Psoas muscle (tissue), 8 donors: ENCODE measurements at places on chromosomes 3 and 15.

DNA sequence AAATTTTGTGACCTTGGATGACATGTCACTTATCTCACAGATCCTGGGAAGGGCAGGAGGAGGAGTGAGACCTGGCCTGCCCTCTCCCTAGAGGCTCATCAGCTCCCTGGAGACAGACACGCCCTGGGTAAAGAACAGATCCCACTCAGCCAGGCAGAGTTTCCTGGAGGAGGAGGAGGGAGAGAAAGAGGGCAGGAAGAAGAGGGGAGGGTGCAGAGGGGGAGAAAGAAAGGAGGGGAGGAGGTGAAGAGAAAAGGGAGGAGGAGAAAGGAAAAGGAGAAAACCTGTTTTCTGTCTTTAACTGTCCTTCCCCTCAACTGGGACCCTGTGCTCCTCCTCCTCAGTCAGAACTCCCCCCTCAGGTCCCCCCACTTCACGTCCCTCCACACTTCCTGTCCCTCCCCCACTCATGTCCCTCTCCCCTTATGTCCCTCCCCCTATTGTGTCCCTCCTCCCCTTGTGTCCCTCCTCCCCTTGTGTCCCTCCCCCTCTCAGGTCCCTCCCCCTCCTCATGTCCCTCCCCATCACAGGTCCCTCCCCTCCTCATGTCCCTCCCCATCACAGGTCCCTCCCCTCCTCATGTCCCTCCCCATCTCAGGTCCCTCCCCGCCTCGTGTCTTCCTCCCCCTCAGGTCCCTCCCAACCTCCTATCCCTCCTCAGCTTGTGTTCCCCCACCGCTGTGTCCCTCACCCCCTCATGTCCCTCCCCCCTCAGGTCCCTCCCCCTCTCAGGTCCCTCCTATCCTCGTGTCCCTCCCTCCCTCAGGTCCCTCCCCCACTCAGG is 52.3 kb upstream of the CGNL1 start:
- DNase-seq, result no peak

- no peak for DNase-seq
Observed at GRCh38 chr3:71659864-71660591, 65.2 kb downstream of the EIF4E3 start.

GRCh38 chr3:134965865-134966481 is 170.9 kb downstream of the EPHB1 start:
- no peak for DNase-seq

- DNase-seq, result no peak
Observed at GRCh38 chr15:81400640-81401236, 26.7 kb upstream of the TMC3 start.

- no peak for DNase-seq
Observed at GRCh38 chr15:56532721-56533460, 68.0 kb upstream of the MNS1 start.

GRCh38 chr3:191253089-191253799 is 54.2 kb downstream of the OSTN start:
- no peak for DNase-seq

GRCh38 chr3:122727766-122728165 is 47.1 kb downstream of the PARP14 start:
- DNase-seq, result no peak

- DNase-seq, result no peak
Observed at GRCh38 chr3:24843955-24844354, 349.3 kb upstream of the THRB start.

GRCh38 chr15:78055919-78056713 is 21.4 kb downstream of the TBC1D2B start:
- no peak for DNase-seq

DNA sequence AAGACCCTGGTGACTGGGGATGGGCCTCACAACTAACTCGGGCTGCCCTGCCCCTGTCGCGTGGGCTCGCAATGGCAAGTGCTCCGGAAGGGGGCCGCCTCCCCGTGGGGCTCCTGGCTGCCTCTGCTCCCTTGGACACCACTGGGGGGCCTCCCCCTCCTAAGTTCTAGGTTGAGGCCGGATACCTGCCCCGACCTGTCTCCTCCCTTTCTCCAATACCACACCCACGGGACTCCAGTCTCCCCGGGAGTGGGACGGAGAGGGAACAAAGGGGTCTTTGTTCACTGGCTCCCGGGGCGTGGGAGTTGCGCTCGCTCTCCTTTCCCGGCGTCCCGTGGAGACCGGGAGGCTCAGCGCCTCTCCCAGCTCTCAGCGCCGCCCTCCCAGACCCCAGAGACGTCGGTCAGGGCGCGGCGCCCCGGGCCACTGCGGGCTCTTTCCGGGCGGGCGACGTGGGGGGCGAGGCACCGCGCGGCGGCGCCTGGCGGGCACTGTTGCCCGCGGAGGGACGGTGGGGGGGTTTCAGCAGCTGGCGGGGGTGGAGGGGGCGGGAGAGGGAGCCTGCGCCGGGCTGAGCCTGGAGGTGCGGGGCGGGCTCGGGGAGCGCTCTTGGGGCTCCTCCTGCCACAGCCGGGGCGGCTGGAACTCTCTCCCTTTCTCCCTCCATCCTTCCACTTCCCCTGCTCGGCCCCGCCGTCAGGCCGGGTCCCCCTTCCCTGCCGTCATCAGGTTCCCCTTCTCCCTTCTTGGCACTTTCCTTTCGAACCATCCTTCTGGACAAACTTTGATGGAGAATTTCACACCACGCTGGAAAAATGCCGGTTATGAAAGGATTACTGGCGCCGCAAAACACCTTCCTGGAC is at the start of gene KCNH8:
Gene KCNH8, plus strand, starts transcription at position 606 of the 863 bp plus-strand sequence. Its CDS starts 210 bp downstream, at position 816.
- DNase-seq, result no peak

DNA sequence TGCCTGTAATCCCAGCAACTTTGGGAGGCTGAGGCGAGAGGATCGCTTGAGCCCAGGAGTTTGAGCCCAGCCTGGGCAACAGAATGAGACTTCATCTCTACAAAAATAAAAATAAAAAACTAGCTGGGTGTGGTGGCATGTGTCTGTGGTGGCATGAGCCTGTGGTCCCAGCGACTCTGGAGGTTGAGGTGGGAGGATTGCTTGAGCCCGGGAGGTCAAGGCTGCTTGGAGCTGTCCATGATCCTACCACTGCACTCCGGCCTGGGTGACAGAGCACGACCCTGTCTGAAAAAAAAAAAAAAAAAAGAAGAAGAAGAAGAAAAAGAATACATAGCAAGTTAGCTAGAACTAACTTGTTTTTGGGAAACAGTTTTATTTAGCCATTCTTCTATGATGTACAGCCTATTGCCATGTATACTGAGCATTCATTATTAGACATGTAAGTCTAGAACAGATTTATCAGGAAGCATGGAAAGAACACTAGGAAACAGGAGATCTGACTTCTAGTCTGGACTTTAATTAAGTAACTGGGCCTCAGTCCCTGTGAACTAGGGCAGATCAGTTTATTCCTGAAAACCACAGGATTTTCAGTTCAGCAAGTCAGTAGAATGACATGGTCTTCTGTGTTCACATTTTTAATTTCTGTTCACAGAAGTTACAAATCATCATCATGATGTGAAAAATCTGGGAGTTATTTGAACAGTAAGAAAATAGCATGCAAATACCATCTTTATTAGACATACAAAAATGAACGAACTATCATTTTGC is 65.5 kb downstream of the KAT2B start:
- DNase-seq, result no peak

- DNase-seq, result no peak
Observed at GRCh38 chr3:104040896-104041295, 1325.8 kb upstream of the ALCAM start.

DNA sequence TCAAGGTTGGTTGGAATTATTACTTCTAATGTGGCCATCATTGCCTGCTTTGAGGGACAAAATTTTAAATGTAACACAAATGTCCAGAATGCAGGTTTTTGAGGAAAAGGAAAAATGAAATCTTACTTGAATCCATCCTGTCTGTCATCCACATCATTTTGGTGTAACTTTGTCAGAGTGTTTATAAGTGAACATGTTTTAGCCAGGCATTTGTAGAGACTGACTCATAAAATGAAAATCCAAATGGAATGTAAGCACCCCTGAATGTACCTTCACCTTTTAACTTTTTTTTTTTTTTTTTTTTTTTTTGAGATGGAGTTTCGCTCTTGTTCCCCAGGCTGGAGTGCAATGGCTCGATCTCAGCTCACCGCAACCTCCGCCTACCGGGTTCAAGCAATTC is 141.8 kb upstream of the BNIP2 start:
- DNase-seq, result no peak

DNA sequence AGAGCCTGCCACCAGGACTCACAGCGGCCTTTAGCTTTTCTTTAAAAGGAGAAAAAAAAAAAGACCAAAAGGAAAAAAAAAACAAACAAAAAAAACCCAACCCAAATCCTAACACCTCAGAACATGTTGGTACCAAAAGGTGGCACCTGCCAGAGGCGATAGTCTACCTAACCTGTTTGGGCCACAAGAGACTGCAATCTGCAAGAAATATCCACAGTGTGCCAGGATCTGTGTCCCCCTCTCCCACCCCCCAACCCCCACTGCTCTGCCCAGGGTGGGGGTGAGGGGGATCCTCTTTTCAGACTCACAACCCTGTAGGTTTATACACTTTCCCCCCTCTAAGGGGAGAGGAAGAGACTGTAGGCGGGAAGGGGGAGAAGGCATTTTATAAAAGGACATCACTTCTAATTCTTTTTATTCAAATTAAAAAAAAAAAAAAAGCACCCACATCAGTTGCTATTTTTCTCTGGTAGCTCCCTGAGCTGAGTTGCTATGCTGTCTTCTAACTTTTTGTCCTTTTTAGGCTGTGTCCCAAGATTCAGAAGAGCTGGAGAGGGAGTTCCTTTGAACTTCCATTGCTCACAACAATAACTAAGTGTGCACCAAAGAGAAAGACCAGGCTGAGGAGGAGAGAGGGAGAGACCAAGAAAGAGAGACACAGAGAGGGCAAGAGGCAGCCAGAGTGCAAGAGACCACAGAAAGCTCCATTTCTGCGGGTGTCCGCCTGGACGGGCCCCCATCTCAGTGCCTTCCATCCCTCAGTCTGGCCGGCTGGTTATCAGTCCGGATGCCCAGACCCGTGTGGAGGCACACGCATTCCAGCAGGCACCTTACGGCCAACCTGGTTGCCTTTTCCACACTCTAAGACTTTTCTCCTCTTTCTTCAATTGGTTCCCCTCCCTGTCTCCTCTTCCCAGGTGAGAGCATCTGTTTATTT is 48.9 kb downstream of the TLE3 start:
- no peak for DNase-seq

DNA sequence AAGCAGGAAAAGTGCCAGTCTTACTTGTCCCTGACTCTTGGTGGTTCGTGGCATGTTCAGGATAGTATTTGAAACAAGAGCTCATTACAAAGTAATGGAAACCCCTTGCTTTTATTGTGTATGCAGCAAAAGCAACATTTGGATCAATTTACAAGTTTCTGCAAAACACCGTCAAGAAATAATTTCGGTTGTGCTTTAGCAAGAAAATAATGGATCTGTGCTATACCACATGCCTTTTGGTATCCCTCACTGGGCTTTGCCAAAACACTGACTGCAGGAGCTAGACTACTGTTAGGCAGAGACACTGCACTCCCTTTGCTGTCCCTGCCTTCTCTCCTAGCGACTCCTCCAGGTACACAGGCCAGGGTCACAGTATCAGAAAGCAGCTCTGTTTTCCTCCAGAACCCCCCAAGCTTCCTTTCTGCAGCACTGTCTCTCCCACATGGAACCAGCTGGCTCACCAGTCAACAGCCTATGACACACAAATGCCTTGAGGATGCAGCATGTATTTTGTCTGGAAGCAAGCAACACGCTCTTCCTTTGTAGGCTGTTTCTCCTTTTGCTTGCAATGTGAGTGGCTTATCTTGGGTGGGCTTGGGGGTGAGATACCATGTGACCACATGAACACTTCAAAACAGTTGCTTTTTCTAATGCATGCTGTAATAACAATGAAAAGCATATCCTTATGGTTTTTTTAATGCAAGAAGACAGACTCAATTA is 111.4 kb downstream of the PGPEP1L start:
- no peak for DNase-seq
